Upper lobe of left lung (tissue), 6 donors: ENCODE measurements at places on chromosomes 5 and 9. TPM values are rescaled to one million over a fixed set of nuclear protein-coding genes. Genes with fewer than 3 reads are reported as not detected.

DNA sequence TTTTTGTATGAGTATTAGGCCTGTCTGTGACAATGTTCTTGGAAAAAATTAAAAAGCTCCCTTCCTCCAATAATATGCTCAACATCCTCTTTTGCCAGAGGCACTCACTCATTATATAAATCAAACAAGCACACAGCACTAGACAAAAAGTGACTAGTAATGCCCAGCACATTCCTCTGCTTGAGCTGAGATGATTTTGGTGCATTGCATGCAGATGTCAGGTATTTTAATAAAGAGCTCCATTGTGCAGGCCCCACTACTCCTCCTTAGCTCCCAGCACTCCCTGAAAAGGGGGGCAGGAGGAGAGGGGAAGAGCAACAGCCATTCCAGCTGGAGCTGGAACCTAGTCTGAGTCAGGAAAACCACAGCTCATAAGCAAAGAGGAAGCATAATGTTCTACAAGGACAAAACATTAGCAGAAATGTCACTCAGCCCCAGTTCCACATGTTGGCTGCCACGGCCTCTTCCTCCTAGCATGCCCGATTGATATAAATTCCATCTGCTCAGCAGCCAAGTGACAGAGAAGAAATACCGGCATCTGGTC, 348.5 kb downstream of the BNC2 start:
- peak; percentile 33 for DNase-seq
- H3K36me3 ChIP-seq, result no peaks in the 10 kb centered on the region
- no peak overlapping the region for H3K4me3 ChIP-seq
- peaks cover 3% of the 10 kb centered on the region for H3K4me1 ChIP-seq
- H3K27me3 ChIP-seq, result no peaks in the 10 kb centered on the region
- peak overlapping the region; percentile 18 for H3K27ac ChIP-seq

The RNF180 gene
- 9.8 TPM for total RNA-seq

DNA sequence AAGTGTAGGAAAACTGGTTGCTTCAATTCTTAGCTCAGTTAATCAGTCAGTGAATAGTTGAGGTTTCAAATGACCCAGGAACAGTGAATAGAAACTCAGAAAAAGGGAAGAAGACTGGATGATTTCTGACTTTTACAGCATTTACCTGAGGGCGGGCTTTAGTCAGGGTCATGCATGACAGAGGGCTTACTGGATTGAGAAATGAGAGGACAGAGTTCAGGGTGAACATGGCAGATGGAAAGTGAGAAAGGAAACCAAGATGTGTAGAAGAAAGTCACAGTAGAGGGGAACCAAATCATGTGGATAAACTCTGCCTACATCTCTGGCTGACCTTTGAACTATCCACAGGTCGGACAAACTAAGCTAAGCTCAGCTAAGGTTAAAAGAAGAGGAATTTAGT, 596.0 kb downstream of the SEMA5A start:
- no peak for DNase-seq

- no peaks in the 10 kb centered on the region for H3K27me3 ChIP-seq
- no peak overlapping the region for H3K27ac ChIP-seq
- DNase-seq, result no peak
- peaks cover 21% of the 10 kb centered on the region for H3K4me1 ChIP-seq
Observed at GRCh38 chr9:126465977-126466376, 139.3 kb downstream of the MVB12B start.

The CAVIN4 gene
- 0.88 TPM for total RNA-seq

The NINJ1 gene
- total RNA-seq, result 35.6 TPM

DNA sequence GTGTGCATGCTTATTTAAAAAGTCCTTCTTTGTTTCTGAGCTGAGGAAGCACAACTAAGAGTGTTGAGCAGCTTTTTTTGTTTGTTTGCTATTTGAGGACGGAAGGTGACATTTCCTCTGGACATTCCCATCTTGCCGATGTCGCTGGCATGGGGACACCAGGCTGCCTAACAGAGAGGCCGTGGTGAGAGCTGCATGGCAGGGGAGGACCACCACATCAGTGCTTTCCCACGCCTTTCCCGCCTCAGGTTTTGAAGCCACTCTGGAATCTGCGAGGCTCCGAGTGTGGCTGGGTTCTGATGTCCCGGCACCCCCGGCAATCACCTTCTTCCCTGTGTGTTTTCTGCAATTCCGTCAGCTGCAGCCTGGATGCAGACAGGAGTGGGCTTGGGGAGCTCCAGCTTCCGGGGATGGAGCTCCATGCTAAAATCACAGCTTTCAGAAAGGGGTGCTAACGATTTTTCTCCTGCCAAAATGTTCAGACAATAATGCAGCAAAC, 259.8 kb upstream of the IRX4 start:
- no peak overlapping the region for H3K4me3 ChIP-seq
- H3K27ac ChIP-seq, result no peak overlapping the region
- DNase-seq, result no peak
- no peaks in the 10 kb centered on the region for H3K36me3 ChIP-seq
- no peaks in the 10 kb centered on the region for H3K27me3 ChIP-seq

- no peaks in the 10 kb centered on the region for H3K27me3 ChIP-seq
- H3K4me1 ChIP-seq, result no peaks in the 10 kb centered on the region
- DNase-seq, result no peak
- H3K36me3 ChIP-seq, result no peaks in the 10 kb centered on the region
- H3K4me3 ChIP-seq, result no peak overlapping the region
Observed at GRCh38 chr5:143781993-143782520, 29.9 kb upstream of the HMHB1 start.

DNA sequence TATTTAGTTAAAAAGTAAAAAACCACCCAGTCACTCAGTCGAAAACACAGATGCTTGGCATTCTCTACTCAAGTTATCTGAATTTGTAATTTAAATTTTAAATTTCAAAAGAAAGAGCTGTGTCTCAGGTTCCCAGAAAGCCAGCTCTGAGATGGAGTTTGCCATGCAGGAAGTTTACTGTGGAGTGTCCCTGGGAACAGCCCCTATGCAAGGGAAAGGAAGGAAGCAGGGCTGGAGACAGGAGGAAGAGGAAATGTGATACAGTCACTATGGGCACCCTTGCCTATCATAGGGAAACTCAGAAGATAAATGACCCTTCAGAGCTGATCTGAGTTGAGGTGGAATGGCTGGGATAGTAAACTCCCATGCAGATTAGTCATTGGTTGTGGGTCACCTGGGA, 408.8 kb upstream of the ACTBL2 start:
- H3K4me3 ChIP-seq, result no peak overlapping the region
- DNase-seq, result no peak
- H3K36me3 ChIP-seq, result no peaks in the 10 kb centered on the region
- no peaks in the 10 kb centered on the region for H3K27me3 ChIP-seq
- H3K4me1 ChIP-seq, result peaks cover 5% of the 10 kb centered on the region
- H3K27ac ChIP-seq, result no peak overlapping the region

DNA sequence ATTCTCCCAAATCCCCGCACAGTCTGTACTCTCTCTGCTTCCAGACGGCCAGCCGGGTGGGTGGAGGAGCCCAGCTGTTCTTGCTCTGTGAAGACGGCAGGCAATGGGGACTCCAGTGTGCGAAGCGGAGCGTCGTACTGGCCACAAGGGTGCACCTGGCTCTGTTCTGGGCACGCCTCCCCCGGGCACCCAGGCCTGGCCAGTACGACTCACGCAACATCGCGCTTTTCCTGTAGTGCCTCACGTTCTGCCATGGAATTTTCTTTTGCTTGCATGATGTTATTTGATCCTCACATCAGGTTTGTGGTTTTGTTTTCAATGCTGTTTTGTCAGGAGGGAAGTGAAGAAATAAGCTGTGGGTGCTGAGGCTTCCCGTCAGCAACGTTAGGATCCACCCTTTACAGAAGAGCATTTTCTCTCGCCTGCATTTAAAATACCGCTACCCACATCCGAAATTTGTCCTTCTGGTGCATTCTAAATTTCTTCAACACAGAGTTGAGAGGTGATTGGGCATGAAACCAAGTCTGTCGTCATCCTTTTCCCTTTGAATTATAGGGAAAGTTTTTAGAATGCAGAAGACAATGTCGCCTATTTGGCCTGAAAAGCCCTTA, 311.7 kb downstream of the TRIM36 start:
- peak; percentile 26 for DNase-seq
- no peaks in the 10 kb centered on the region for H3K27me3 ChIP-seq
- no peaks in the 10 kb centered on the region for H3K4me1 ChIP-seq
- no peaks in the 10 kb centered on the region for H3K36me3 ChIP-seq

GRCh38 chr5:167752936-167753335, 538.5 kb upstream of the WWC1 start:
- no peak overlapping the region for H3K27ac ChIP-seq
- H3K36me3 ChIP-seq, result no peaks in the 10 kb centered on the region
- no peak for DNase-seq
- H3K27me3 ChIP-seq, result no peaks in the 10 kb centered on the region
- no peaks in the 10 kb centered on the region for H3K4me1 ChIP-seq
- no peak overlapping the region for H3K4me3 ChIP-seq

GRCh38 chr5:29079771-29080170, 2041.4 kb upstream of the CDH9 start:
- H3K4me1 ChIP-seq, result no peaks in the 10 kb centered on the region
- H3K4me3 ChIP-seq, result no peak overlapping the region
- no peaks in the 10 kb centered on the region for H3K36me3 ChIP-seq
- H3K27me3 ChIP-seq, result no peaks in the 10 kb centered on the region
- no peak for DNase-seq

- H3K27ac ChIP-seq, result no peak within 1 kb of the TSS
- no peaks in the 10 kb centered on the region for H3K4me1 ChIP-seq
- no peaks in the 10 kb centered on the region for H3K27me3 ChIP-seq
- DNase-seq, result peak; percentile 88
Observed at GRCh38 chr5:64505769-64506566, at the start of gene RGS7BP. TSS of gene RGS7BP (plus strand) at chr5:64506015. CDS start at chr5:64506625, 610 bp downstream.

The CNTNAP3 gene
- total RNA-seq, result 5.4 TPM

DNA sequence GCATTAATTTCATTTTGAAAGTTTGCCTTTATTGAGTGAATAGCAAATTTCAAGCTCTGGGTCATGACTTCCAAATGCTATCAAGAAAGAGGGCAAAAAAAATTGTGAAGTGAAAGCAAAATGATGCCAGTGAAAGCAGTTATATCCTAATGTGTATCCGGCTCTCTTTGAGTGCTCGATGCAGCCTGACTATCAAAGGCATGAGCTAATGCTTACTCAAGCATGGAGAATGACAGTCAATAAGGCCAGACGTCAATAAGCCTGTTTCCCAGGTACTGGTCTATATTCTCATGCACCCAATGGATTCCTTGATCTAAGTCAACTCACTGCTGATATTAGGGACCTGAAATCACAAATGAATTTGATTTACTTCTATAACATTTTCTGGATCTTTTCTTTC, 435.5 kb downstream of the CAAP1 start:
- no peak overlapping the region for H3K4me3 ChIP-seq
- H3K27ac ChIP-seq, result no peak overlapping the region
- no peaks in the 10 kb centered on the region for H3K4me1 ChIP-seq
- no peak for DNase-seq

The CAMK2A gene
- total RNA-seq, result 0.29 TPM

DNA sequence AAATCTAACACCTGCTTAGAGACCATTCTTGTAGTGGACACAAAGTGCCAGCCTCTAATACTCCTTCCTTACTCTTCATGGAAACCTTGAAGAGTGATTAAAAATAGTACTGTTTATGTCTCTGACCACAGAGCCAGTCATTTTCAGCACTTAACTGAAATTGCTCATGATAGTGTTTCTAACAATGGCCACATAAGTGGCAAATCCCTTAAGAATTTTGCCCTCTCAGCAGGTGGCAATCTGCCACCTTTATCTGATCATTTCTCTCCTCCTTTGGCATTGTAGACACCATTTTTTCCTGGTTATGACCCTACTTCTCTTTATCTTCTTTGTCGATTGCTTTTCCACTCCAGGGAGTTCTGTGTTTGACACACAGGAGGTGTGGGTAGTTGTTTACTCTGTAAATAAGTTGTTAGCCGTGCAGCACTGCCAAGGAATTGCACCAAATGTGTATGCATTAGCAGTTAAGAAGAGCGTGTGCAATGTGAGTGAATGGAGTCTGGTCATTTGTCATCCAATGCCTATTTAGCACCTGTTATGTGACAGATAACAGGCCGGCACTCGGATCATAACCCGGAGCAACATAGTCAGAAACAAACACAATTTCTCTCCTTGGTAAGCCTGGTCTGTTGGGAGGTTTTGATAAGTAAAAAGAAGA, 36.8 kb upstream of the STARD4 start:
- H3K36me3 ChIP-seq, result no peaks in the 10 kb centered on the region
- peaks cover 21% of the 10 kb centered on the region for H3K4me1 ChIP-seq

GRCh38 chr5:16577677-16578076, 39.1 kb downstream of the RETREG1 start:
- H3K4me3 ChIP-seq, result no peak overlapping the region

- H3K27ac ChIP-seq, result peak within 1 kb of the TSS; percentile 92
- H3K27me3 ChIP-seq, result no peaks in the 10 kb centered on the region
- H3K4me3 ChIP-seq, result peak within 1 kb of the TSS; percentile 74
- no peaks in the 10 kb centered on the region for H3K36me3 ChIP-seq
- peak; percentile 96 for DNase-seq
Observed at GRCh38 chr5:37248970-37249814, at the start of gene CPLANE1. TSS of gene CPLANE1 (minus strand) at chr5:37249376. CDS start at chr5:37247698, 1,678 bp downstream.

DNA sequence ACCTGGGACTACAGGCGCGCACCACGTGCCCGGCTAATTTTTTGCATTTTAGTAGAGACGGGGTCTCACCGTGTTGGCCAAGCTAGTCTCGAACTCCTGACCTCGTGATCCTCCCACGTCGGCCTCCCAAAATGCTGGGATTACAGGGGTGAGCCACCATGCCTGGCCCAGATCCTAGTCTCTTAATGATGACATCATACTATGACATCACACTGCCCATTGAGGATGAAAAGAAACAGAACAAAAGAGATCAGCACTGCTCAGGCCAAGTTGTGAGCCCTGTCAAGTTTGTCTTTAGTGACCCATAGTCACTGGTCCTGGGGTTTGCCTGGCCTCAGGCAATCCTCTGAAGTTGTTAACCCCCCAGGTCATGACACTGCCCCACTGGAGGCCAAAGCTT, 21.3 kb downstream of the ADRA1B start:
- no peaks in the 10 kb centered on the region for H3K4me1 ChIP-seq
- no peaks in the 10 kb centered on the region for H3K36me3 ChIP-seq
- no peak for DNase-seq
- no peak overlapping the region for H3K27ac ChIP-seq
- no peak overlapping the region for H3K4me3 ChIP-seq

DNA sequence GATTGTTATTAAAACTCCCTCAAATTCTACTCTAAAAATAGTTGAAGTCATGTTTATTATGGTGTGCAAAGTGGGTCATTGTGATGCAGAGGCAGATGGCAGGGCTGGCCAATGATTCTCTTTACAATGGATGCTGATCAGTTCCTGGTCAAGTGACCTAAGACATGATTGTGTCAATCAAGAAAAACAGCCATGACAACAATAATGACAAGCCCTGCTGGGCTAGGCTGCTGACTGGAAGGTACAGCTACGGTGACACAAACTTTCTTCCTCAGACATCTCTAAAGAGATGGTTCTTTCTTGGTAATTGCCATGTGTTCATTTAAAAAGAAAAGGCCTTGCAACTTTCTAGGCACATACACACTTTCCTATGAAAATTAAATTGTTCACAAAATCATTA, 3.6 kb downstream of the SLC24A2 start:
- H3K4me3 ChIP-seq, result no peak overlapping the region
- no peaks in the 10 kb centered on the region for H3K4me1 ChIP-seq
- H3K27ac ChIP-seq, result no peak overlapping the region
- H3K36me3 ChIP-seq, result no peaks in the 10 kb centered on the region

- H3K27me3 ChIP-seq, result no peaks in the 10 kb centered on the region
- H3K36me3 ChIP-seq, result no peaks in the 10 kb centered on the region
- H3K4me3 ChIP-seq, result no peak overlapping the region
- H3K27ac ChIP-seq, result no peak overlapping the region
- DNase-seq, result no peak
- no peaks in the 10 kb centered on the region for H3K4me1 ChIP-seq
Observed at GRCh38 chr5:129743541-129744187, 4.2 kb upstream of the MINAR2 start.
